Thoracic aorta (tissue), 2 donors: ENCODE measurements at places on chromosomes 2 and 18. TPM values are rescaled to one million over a fixed set of nuclear protein-coding genes. Genes with fewer than 3 reads are reported as not detected.

- peaks cover 8% of the 10 kb centered on the region for H3K36me3 ChIP-seq
- peaks cover 31% of the 10 kb centered on the region for H3K4me1 ChIP-seq
- no peaks in the 10 kb centered on the region for H3K27me3 ChIP-seq
- no peak overlapping the region for H3K27ac ChIP-seq
- DNase-seq = no peak
Observed at GRCh38 chr18:48820483-48821250, 130.1 kb downstream of the SMAD7 start.

DNA sequence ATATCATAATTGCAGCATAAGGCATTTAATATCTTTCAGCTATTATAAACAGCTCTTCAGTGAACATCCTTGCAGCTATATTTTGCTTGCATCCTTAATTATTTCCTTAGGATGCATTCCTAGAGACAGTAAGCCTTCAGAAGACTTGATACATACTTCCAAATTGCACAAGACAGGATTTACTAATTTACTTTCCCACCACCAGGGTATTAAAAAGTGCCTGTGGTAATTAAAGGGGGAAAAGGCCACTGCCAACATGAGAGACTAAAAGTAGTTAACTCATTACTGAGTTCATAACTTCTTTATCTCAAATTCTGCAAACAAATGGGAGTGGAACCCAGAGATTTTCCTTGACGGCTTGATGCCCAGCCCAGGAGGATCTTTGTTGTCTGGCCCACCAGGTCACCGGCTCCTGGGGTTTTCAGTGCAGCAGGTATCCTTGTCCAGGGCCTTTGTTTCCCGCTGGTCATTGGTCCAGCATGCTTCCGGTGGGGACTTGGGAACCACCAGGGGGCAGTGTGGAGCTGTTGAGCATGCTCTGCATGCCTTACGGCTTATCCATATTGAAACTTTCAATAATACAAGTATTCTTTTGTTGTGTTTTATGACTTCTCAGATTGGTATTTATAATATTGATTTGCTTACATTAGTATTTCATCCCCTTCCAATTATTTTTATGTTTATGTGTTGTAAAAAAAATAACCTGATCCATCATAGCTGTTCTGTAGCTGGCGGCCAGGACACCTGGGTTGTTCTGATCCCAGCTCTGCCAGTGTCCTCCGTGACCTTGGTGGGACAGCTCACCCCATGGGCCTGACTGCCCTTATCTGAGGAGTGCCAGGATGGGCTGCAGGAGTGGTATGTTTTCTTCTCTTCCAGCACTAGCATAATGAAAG, 61.4 kb downstream of the TGOLN2 start:
- no peak overlapping the region for H3K27ac ChIP-seq
- no peaks in the 10 kb centered on the region for H3K27me3 ChIP-seq
- peaks cover 49% of the 10 kb centered on the region for H3K4me1 ChIP-seq
- H3K36me3 ChIP-seq = no peaks in the 10 kb centered on the region
- no peak overlapping the region for H3K4me3 ChIP-seq
- DNase-seq = no peak

DNA sequence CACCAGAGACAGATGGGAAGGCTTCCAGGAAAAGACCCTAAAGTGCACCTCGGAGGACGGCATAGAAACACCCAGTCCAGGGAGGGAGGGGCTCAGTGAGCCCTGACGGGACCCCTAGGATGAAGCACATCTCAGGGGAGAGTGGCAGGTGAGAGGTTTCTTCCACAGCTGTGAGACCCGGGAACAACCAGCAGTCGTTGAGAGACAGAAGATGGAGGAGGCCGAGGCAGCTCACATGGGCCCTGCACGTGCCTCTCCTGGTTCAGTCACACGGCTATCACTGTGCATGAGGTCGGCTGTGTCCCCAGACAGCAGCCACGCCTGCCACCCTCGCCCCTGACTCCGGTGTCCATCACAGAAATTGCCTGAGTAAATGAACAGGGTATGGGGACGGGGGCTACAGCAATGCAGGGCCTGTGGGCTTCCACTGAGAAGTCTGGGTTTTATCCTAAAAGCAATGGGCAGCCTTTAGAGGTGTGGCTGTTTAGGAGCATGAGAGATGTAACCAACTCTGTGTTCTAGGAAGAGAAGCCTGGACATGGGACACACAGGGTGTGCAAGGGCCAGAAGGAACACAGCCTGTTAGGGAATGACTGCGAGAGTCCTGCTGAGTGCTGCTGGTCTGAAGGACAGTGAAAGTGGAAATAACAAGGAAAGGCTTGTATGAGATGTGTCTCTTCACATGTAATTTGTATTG, 102.0 kb downstream of the TMEM18 start:
- no peaks in the 10 kb centered on the region for H3K4me1 ChIP-seq
- no peak overlapping the region for H3K27ac ChIP-seq
- DNase-seq = no peak
- no peak overlapping the region for H3K4me3 ChIP-seq
- no peaks in the 10 kb centered on the region for H3K27me3 ChIP-seq

FARSB gene
- 7.3 TPM for total RNA-seq

GRCh38 chr2:62354771-62355561, 151.0 kb downstream of the TMEM17 start:
- DNase-seq = no peak
- H3K36me3 ChIP-seq = no peaks in the 10 kb centered on the region
- H3K27me3 ChIP-seq = no peaks in the 10 kb centered on the region
- no peak overlapping the region for H3K4me3 ChIP-seq
- H3K4me1 ChIP-seq = no peaks in the 10 kb centered on the region
- no peak overlapping the region for H3K27ac ChIP-seq

DNA sequence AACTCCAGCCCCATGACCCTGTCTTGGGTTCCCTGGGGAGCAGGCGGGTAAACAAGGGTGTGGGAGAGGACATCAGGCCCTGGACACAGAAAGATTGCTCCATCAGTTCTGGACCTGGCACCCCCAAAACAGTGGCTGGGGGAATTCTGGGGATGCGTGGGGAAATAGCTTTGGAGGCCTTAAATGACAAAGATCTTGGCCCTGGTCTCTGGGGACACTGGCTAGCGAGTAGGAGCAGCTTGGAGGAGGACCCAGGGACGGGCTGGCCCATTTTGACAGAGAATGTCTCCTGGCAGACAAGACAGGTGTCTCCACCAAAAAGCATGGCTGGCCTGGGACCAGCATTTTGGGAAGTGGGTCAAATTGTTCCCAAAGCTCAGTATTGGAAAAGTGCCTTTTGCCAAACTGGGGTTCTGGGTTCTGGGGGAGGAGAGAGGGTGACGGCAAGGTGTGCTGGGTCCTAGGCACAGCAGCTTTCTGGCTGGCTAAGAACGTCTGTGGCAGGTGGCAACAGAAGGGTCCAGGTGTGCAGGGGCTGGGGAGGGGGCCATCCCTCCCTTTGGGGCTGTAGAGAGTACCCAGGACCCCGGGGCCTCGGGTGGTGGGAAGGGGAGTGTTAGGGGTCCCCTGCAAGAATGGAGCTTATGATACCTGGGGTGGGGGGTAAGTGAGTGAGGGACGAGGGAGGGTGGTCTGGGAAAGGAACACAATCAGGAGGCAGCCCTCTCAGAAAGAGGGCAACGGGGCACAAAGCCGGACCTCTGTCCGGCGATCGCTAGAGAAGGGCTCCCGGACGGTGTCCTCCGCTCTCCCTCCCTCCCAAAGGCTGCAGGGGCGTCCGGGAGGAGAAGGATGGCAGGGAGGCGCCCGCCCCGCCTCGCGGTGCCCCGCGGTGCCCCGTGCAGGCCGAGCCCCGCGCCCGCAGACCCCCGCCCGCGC, 556 bp downstream of the CYRIA start:
- peak overlapping the region; percentile 85 for H3K4me3 ChIP-seq
- H3K27me3 ChIP-seq = no peaks in the 10 kb centered on the region
- peaks cover 12% of the 10 kb centered on the region for H3K4me1 ChIP-seq
- no peak for DNase-seq
- no peaks in the 10 kb centered on the region for H3K36me3 ChIP-seq

- DNase-seq = no peak
- H3K4me3 ChIP-seq = no peak overlapping the region
- no peaks in the 10 kb centered on the region for H3K36me3 ChIP-seq
- H3K27me3 ChIP-seq = no peaks in the 10 kb centered on the region
- no peak overlapping the region for H3K27ac ChIP-seq
Observed at GRCh38 chr2:62158444-62159121, 37.3 kb upstream of the B3GNT2 start.

DNA sequence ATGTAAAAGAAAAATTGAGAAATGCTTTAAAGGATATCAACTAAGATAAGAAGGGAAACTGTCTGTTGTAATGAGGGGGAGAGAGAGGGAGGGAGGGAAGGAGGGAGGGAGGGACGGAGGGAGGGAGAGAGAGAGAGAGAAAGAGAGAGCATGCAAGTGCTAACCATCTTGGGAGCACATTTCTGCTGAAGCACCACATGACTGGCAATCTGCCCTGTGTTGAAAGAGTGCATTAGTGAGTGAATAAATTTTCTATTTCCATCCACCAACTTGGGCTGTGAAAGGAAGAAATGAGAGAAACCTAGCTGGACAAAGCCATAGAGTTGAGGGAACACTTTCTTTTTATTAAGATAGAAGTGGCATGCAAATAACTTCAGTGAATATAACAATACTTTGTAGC, 110.7 kb downstream of the TMX3 start:
- no peak overlapping the region for H3K4me3 ChIP-seq
- no peak for DNase-seq
- H3K4me1 ChIP-seq = peaks cover 6% of the 10 kb centered on the region
- H3K27ac ChIP-seq = no peak overlapping the region
- H3K27me3 ChIP-seq = no peaks in the 10 kb centered on the region

DNA sequence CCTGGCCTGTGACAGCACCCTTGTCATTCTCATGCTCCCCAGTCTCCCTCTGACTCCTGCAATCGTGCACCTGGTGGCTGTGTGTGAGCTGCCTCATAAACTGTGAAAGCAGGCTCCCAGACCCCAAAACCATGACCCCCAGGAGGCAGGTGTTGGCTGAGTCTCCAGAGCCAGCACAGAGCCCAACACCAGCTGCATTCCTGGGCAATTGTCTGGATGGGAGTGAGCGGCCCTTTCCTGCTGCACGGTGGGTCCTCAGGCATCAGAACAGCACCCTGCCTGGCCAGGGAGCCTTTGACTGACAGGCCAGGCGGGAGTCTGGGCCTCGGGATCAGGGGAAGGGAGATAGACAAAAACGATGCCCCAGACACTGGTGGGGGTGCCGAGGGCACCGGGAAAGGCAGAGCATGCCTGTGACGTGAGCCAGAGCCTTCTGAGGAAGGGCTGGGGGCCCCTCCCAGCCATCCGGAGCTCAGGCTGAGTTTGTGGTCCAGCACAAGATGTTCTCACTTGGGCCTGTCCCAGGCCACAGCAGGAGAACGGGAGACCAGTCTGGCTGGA, 135.1 kb upstream of the GPC1 start:
- no peaks in the 10 kb centered on the region for H3K4me1 ChIP-seq
- H3K4me3 ChIP-seq = no peak overlapping the region
- no peak overlapping the region for H3K27ac ChIP-seq
- no peaks in the 10 kb centered on the region for H3K36me3 ChIP-seq
- no peaks in the 10 kb centered on the region for H3K27me3 ChIP-seq

GRCh38 chr2:37146062-37146461, 10.7 kb downstream of the EIF2AK2 start:
- H3K27me3 ChIP-seq = no peaks in the 10 kb centered on the region
- H3K4me1 ChIP-seq = peaks cover 13% of the 10 kb centered on the region
- no peak overlapping the region for H3K4me3 ChIP-seq
- peaks cover 35% of the 10 kb centered on the region for H3K36me3 ChIP-seq
- no peak for DNase-seq
- H3K27ac ChIP-seq = no peak overlapping the region

- H3K27me3 ChIP-seq = no peaks in the 10 kb centered on the region
- no peak for DNase-seq
- no peak overlapping the region for H3K4me3 ChIP-seq
- peaks cover 11% of the 10 kb centered on the region for H3K36me3 ChIP-seq
Observed at GRCh38 chr2:219081096-219081495, 20.4 kb upstream of the IHH start.

DNA sequence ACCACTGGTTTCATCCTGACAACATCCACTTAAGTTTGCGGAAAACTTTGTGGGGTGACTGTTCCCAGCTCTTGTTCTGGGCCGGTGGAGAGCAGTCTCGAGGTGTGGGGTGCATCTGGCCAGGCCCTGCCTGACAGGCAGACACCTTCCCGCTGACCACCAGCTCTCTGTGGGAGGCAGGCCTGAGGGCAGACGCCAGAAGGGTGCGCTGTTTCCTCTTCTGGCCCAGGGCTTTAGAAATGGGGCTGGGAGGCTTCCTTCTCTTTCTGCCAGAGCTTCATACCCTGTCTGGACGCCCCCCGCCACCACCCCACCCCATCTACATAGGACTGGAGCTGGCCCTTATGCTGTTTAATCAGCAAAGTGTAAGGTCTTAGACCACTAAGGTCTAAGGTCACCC, 263.8 kb downstream of the LOXHD1 start:
- no peak overlapping the region for H3K27ac ChIP-seq
- no peaks in the 10 kb centered on the region for H3K27me3 ChIP-seq
- H3K4me3 ChIP-seq = no peak overlapping the region
- no peaks in the 10 kb centered on the region for H3K4me1 ChIP-seq

DNA sequence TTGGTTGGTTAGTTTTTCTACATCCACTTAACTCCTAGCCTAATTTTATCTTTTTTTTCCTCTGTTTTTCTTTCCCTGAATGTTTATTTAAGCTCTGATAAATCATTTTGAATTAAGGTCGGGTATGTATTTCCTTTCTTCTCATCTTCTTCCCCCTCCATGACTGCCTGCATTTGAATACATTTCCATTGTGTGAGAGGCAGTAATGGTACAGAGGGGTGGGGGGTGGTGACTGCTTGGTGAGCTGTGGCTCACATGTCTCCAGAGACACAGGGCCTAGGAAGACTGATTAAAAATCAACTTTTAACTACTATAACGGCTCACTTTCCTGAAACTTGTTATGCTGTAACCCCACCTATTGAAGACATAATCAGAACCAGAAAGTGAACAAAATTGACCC, 58.0 kb downstream of the NEDD4L start:
- no peaks in the 10 kb centered on the region for H3K4me1 ChIP-seq
- H3K4me3 ChIP-seq = no peak overlapping the region
- no peak for DNase-seq
- no peaks in the 10 kb centered on the region for H3K36me3 ChIP-seq
- no peaks in the 10 kb centered on the region for H3K27me3 ChIP-seq

NAGK gene
- total RNA-seq = 125 TPM

- no peak overlapping the region for H3K4me3 ChIP-seq
- H3K36me3 ChIP-seq = no peaks in the 10 kb centered on the region
- H3K4me1 ChIP-seq = peaks cover 19% of the 10 kb centered on the region
- no peak overlapping the region for H3K27ac ChIP-seq
- no peak for DNase-seq
Observed at GRCh38 chr2:188326669-188327301, 35.1 kb downstream of the GULP1 start.
